SJSA1 (cell line): ENCODE measurements at places on chromosomes 4 and X. TPM values are rescaled to one million over a fixed set of nuclear protein-coding genes. Genes with fewer than 3 reads are reported as not detected.

DNA sequence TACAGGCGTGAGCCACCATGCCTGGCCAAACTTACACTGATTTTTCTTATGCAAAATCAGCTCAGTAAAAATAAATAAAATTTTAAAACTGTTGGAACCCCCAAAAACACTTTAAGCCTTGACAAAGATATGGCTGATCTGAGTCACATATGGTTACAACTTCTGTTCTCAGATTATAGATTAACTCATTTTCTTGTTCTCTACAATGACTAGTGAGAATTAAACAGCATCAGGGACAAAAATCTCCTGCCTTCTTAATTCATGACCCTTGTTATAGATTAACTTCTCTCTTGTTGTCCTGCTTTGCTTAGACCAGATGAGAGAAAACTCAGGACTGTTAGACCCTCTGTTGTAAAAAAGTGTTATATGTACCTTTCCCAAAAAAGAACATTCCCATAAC is 24.2 kb upstream of the EXOC1L start:
- no peak for DNase-seq

DNA sequence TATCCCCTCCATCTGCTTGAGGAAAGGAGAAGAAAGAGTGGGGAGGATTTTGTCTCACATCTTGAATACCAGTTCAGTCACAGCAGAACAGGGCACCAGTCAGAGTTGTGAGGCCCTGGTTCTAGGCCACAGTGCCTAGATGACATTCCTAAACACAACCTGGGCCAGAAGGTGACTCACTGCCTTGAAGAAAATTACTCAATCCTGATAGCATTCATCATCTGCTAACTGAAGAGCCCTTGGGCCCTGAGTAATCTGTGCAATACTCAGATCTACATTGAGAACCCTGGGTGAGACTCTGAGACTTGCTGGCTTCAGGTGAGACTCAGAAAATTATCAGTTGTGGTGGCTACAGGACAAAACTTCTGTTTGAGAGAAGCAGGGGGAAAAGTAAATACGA is 20.5 kb upstream of the PRR32 start:
- DNase-seq = no peak

GRCh38 chr4:64756016-64756415 is 346.8 kb upstream of the TECRL start:
- no peak for DNase-seq

DNA sequence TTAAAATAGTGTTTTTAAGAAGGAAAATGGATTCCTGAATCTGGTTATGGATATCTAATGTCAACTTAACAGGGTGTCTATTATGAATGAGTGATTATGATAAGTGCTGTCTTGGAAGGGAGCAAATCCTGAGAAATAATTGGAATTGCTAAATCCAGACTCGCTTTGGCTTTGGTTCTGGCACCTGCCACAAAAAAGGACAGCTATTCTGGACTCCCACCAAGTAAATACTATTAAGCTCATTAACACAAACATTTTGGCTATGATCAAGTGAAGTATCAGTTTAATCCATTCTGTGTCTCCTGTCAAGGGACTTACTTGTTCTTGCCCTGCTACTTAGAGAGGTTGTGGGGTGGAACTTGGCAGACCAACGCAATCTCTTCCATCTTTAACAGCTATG is 403.7 kb downstream of the CENPC start:
- DNase-seq = no peak

DNA sequence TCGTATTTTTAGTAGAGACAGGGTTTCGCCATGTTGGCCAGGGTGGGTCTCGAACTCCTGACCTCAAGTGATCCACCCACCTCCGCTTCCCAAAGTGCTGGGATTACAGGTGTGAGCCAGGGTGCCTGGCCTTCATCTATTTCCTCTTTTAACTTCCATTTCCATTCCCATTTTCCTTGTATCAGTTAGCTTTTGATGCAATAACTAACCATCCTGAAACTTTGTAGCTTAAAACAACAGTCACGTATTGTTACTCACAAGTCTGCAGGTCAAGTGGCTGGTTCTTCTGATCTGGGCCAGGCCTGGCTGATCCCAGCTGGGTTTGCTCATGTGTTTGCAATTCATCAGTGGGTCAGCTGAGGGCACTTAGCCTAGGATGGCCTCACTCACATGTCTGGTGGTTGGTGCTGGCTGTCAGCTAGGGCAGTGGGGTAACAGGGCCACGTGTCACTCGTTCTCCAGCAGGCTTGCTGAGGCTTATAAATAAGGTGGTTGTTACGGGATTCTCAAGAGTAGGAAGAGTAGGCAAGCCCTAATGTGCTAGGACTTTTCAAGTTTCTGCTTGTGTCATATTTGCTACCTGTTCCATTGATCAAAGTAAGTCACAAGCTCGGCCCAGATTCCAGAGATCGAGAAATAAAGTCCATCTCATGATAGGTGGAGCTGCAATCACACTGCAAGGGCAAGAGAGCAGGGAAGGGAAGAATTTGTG is 88.2 kb downstream of the SOWAHB start:
- DNase-seq = no peak

DNA sequence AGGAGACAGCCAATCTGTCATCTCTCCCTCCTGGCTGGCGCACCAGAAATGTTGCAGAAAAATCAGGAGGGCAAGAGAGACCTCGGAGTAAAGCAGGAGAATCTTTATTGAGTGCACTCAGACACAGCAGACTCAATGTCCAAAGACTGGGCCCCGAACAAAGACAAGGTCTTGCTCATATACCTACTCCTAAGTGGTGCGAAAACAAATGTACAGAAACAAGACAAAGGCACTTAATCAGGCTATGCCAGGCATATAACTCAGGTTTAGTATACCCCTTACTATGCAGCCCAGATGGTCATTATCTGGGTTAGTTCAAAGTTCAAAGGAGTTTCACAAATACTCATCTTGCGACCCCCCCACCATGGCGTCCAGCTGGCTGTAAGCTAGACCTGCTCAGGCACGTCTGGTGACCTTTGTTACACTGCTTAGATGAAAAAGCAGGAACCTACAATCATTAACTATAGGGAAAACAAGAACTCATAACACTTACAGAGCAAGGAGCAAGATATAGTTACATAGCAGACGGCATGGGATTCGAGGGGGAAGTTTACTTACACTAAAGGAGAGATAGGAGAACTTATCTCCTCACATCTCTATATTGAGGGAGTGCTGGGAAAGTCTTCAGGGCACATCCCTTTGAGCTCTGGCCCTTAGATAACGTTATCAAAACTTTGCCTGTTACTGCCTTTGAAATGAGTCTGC is 27.5 kb downstream of the SULT1E1 start:
- DNase-seq = no peak

GRCh38 chrX:10028283-10029104 is 61.3 kb downstream of the CLDN34 start:
- DNase-seq = no peak

- DNase-seq = no peak
These were observed 1.6 kb upstream of the JCHAIN start for GRCh38 chr4:70667740-70668535.

DNA sequence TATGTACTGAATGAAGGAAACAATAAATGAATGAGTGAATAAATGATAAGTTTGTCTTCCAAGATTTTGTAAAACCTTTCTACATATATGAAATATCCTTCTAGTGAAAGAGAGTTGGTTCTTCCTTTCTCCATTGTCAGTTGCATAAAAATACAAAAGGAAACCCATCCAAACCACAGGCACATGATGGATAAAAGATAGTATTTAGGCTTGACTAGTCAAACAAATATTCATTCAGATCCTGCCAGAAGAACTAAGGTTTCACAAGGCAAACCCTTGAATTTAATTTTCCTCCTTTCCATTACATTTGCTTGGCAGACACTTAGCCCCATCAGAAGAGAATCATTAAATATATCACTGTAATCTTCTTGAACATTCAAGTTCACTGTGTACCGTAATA is 208.4 kb downstream of the COL25A1 start:
- DNase-seq = no peak

TEX13B gene
- not detected in 2 replicates for total RNA-seq

GABRG1 gene
- total RNA-seq = not detected in 2 replicates

SPATA18 gene
- 0.11 TPM in 1 of 2 replicates, not detected in the other for total RNA-seq

RAB33A gene
- 0.32 and 0.75 TPM in 2 replicates for total RNA-seq

CENPI gene
- 40.7 and 43.6 TPM in 2 replicates for total RNA-seq

TCEAL1 gene
- total RNA-seq = 21.5 and 42.7 TPM in 2 replicates

ETDA gene
- total RNA-seq = not detected in 2 replicates
